ENCODE measurements at places on chromosomes 13 and 19.

GRCh38 chr19:41415154-41415571 lies 12.0 kb downstream of the B3GNT8 start:
- no peak for DNase-seq

DNA sequence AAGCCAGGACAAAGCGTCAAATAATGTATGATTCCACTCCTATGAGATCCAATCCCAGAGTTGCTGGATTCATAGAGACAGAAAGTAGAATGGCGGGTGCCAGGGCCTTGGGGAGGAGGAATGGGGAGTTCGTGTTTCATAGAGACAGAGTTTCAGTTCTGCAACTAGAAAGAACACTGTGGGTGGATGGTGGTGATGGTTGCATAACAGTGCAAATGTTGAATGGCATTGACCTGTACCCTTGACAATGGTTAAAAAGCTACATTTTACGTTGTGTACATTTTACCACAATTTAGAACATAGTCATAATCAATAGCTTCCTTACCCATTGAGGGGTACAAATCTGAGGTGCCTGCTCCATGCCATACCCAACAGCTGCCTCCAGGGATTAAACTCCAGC lies 33.4 kb downstream of the MBD3L2B start:
- DNase-seq = no peak

DNA sequence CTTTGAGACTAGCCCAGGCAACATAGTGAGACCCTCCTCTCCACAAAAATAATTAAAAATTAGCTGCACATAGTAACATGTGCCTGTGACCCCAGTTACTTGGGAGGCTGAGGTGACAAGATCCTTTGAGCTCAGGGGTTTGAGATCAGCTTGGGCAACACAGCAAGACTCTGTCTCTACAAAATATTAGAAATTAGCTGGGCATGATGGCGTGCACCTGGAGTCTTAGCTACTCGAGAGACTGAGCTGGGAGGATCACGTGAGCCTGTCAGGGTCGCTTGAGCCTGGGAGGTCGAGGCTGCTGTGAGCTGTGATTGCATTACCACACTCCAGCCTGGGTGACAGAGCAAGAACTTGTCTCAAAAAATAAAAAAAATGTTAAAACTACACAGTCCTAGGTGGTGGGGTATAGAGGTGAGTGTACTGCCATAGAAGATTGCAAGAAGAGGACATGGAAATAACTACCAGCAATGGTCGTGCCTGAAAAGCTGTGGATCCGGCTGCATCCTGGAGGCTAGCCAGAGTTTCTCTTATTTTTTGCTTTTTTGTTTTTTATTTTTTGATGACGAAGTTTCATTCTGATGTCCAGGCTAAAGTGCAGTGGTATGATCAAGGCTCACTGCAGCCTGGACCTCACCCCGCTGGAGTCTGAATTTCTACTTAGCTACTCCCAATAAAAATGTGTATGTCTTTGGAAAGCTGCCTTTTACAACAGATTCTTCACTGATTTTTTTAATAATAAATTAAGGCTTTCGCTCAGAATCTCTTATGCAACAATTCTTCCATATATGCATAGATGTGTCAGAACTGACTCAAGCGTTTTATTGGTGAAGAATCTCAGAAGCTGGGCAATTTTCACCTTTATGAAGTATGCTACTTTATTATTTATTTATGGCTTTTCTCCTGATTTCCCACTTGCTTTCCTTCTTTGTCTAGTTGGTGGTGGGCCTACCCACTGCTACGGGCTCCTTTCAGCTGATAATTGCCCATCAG lies 393.8 kb downstream of the TSHZ3 start:
- DNase-seq = no peak

DNA sequence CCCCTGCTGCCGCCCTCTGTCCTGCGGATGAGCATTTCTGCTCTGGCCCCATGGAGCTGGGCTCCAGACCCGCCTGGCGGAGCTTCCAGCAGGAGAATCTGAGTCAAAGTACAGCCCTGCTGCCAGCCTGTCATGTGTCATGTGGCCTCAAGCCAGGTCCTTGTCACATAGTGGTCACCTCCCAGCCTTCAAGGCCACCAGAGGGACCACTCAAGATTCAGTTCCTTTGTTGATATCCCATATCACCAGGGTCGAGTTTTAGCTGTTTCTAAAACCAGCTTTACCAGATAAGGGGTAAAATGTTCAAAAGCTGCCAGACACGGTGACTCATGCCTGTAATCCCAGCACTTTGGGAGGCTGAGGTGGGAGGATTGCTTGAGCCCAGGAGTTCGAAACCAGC lies 13.4 kb downstream of the THOP1 start:
- peak; percentile 59 for DNase-seq

DNA sequence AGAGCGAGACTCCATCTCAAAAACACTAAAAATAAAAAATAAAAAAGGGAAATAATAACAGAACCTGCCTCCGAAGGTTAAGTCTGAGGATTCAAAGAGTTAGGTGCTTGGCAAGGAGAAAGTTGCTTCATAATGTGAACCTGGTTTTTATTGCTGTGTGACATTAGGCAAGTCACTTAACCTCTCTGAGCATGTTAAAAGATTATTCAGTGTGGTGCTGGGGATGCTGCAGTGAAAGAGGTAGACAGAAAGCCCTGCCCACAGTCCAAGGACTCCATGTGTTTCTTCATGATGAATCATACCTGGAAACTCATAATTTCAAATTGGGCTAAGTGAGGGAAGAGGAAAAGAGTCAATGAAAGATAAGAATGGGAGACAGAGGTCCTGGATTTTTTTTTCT lies 2.4 kb downstream of the IL27RA start:
- DNase-seq = no peak

GRCh38 chr19:2603334-2603733 lies 99.2 kb downstream of the GNG7 start:
- peak; percentile 71 for DNase-seq

- no peak for DNase-seq
Measured at GRCh38 chr19:31910224-31910623, 435.2 kb upstream of the ZNF507 start.

- DNase-seq = peak; percentile 99
Measured at GRCh38 chr19:38849147-38849859, 483 bp downstream of the HNRNPL start.

DNA sequence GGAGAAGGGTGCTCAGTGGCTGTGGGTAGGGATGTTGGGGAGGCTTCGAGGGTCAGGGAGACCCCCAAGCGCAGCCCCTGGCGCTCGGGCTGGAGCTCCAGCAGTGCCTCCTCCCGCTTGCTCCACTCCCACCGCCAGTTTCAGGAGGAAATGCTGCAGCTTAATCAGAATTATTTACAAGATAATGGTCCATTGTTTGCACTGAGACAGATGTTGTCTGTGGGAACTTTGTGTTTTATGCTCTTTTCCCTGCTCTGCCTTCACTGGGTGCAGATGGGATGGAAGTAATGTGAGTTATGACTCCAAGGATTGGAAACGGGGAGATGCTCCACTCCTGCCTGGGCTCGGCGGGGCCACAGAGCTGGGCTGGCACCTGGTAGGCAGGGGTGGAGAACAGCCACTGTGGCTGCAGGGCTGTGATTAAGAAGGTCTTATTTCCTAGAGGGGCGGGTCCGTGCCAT lies 192.4 kb downstream of the ZNF536 start:
- DNase-seq = no peak

DNA sequence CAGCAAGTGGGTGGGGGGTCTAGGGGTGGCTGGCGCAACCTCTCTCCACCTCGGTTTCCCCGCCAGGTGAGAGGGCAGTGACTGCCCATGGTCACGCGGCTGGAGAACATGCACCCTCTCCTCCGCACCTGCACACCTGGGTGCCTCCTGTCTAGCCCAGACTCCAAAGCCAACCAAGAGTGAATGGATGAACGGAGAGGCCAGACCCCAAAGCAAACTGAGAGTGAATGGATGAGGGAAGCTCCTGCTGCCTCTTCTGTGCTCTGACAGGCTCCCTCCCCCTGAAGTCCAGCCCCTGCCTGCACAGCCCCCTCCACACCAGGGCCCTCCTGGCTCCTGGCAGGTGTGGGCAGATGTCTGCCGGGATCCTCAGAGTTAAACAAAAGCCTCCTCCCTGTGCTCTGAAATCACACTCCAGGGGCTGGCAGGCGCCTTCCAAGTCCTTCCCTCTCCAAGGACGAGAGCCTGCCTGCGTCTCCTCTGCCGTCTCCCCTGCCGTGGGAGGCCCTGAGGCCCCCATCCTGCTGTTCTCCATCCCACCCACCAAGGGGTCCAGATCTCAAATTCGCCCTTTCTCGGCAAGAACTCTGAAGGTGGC lies 2.2 kb downstream of the SBNO2 start:
- DNase-seq = no peak

DNA sequence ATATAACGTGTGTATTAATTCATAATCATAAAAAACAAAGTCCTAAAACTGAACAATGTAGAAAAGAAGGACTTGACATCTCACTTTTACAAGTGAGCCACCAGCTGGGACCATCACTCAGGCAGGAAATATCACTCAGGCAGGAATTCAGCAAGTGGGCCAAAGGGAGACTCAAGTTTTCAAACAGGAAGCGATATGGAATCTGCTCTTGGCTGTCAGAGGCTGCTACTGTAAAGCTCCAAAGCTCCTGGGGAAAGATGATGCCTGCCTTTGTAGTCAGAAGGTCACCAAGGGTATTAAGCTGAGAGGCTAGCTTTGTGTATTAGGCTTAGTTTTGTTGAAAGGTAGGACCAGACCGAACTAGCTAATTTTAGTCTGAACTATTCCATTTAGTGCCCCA lies 5.5 kb upstream of the AKAP11 start:
- peak; percentile 17 for DNase-seq

GRCh38 chr13:46087481-46087880 lies 17.4 kb downstream of the CPB2 start:
- no peak for DNase-seq

DNA sequence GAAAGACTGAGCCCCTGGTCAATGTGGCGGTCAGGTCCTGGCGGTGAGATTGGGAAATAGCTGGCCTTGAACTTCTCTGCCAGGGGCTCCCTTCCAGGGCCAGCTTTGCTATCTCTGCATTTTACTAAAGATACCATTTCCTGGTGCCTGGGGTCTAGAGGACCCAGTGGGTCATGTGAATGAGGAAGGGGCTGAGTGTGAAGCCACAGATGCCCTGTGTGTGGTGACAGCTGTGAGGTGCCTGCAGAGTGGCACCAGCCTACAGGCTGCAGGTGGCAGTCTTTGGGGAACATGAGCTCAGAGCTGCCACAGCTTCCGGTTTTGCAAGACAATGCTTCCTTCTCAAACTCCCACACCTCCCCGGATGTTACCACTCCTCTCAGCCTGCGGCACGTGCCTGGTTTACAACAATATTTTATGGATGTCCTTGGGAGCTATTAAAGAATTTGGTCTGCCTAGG lies 5.2 kb upstream of the MLNR start:
- DNase-seq = peak; percentile 20

DNA sequence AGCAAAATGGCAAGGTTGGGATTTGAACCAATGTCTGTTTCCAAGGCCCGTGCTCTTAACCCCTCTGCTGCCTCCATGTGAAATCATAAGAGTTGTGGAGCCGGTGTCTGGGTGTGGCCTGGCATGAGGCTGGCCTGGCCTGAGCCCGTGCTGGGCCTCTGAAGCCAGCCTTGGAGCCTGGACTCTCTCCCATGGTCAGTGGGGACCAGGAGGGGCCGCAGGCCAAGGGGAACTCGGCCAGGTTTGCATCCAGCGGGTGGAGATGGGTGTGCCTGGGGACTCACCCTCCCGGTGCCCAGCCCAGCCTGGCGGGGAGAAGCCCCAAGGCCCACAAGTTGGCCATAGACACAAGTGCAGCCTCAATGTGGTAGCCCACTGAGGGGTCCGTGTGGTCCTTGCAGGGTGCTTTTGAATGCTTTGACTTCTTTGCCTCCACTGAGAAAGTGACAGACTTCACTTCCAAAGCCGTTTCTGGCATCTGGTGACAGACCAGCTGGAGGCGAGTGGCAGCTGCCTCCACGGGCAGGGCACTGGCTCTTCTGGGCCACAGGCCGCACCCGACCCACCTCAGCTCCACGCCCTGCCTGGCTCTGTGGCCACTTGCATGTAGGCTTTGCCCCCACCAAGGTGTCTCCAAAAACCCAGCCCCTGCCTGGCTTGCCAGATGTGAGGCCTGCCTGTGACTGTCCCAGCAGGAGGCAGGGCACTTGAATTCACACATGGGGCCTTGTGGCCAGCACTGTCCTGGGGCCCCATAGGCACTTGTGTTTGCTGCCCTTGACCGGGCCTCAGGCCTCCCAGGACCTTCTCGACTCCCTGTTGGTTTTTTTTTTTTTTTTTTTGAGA lies 26.2 kb upstream of the NCCRP1 start:
- no peak for DNase-seq

- no peak for DNase-seq
Measured at GRCh38 chr19:8141726-8142512, 7.5 kb downstream of the FBN3 start.

- no peak for DNase-seq
Measured at GRCh38 chr13:32195713-32196112, 119.5 kb downstream of the ZAR1L start.

DNA sequence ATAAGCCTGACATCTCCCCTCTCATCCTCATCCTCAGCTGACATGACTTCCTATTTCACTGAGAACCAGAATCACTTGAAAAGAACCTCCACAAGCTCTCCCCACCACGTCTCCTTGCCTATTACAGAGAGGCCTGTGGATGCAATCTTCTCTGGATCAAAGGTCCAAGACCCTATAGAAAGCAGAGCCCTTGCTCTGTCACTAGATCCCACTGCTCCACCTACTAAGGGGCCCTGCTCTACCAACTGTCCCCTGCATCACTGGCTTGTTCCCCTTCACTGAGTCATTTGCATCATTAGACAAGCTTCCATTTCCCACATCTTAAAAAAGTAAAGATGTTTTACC lies 40.8 kb downstream of the RCBTB2 start:
- DNase-seq = peak; percentile 14

DNA sequence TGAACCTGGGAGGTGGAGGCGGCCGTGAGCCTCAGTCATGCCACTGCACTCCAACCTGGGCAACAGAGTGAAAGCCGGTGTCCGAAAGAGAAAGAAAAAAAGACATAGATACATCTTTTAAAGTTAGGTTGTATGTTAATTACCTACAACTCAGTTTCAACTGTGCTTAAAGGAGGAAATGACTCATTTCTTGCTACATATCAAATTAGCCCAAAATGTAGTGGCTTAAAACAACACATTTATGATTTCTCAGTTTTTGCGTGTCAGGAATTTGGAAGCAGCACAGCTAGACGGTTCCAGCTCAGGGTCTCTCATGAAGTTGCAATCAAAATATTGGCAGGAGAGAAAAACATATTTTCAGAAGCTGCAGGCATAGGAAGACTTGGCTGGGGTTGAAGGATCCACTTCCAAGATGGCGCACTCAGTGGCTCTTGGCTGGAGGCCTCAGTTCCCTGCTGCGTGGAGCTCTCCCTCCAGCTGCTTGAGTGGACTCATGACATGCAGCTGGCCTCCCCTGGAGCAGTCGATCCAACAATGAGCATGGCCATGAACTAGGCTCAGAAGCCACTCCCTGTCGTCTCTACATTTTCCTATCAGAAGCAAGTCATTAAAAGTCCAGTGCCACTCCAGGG lies 7.1 kb downstream of the LDLR start:
- DNase-seq = no peak
